T-helper 1 cell (primary cell): ENCODE measurements at places on chromosomes 11 and 22.
A peak's percentile ranks its signal among the peaks of the same experiment; 100 is the strongest.

DNA sequence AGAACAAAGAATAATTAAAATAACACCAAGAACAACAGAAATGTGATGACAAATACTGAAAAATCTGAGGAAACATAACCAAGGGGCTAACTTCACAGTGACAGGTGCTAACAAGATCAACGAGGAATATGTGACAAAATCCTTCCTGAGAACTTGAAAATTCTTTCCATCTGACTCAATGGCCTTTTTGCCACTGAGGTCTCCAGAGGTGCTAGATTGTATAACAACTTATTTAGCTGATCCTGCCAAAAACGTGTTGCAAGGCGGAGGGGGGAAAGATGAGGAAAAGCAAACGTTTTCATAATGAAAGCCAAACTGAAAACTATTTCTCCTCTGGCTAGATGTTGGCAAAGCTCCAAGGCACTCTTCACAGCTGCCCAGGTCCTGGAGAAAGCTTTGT, 364.5 kb downstream of the NTM start:
- no peak for DNase-seq

GRCh38 chr11:88555829-88556202, 218.3 kb upstream of the CTSC start:
- no peak for DNase-seq

GRCh38 chr11:76839311-76839710, 21.4 kb upstream of the ACER3 start:
- DNase-seq = no peak

GRCh38 chr11:100876815-100877520, 189.9 kb downstream of the ARHGAP42 start:
- no peak for DNase-seq

GRCh38 chr11:104844451-104844850, 53.8 kb downstream of the CASP12 start:
- DNase-seq = no peak

GRCh38 chr11:84890676-84891075, 736.5 kb downstream of the DLG2 start:
- no peak for DNase-seq

DNA sequence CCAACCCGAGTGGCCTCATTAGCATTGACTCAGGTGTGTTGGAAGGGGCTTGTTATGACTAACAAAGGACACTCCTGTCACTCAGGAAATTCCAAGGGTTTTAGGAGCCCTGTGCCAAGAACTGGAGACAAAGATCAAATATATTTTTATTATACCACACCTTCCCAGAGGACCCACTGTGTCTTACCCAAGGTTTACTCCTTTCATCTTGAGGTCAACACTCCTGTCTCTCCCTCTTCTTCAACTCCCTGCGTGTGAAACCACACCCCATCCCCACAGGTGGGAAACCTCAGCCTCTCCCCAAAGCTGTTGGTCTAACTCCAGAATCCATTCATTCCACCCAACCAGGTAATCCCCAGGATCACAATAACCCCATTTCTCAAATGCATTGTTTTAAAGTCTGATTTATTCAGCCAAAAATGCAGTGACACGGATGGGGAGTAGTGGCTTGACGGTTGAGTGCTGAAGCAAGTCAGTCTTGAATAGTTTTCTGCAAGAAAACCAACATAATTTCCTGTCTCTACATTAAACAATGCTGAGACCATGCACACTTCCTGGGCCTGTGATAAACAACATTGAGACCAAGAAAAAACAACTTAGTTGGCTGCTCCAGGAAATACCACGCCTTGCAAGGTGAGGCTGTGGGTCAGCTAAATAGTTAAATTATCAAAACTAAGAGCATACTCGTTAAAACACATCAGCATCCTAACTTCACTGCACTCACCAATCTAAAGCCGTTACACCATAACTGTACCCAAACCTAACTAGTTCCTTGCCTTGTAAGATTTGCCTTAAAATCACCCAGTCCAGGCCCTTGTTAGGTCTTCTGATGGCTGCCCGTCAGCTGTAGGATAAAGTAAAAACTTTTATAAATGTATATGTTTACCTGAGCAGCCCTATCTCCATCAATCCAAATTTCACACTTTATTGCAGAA, 38.5 kb upstream of the SPON1 start:
- peak; percentile 80 for DNase-seq

- no peak for DNase-seq
Observed at GRCh38 chr11:119422809-119423508, at the start of gene THY1. Gene THY1, minus strand, starts transcription at chr11:119423172. Its CDS starts 2,267 bp downstream, at chr11:119420905.

DNA sequence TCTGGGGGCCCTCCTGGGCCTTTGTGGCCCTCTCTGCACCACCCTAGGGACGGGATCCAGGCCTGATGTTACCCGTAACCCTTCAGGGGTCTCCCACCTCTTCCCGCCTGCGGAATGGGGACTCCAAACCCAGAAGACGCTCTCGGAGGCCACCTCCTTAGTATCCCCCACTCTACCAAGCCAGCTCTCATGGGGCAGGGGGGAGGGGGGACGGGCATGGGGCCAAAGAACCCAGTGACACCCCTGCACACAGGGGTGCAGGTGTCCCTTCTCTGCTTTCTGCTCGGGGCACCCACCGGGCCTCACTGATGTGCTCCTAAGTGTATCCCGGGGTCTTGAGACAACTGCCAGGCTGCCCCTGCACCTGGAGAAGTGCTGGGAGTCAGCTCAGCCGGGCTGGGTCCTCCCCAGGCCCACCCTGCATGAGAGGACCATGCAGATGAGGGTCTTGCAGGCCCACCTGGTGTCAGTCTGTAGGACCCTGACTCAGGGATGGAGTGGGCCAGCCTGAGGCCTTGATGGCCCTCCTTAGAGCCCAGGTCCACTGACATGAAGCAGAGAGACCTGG, 176.9 kb downstream of the IGLL1 start:
- DNase-seq = no peak

- no peak for DNase-seq
Observed at GRCh38 chr22:33757041-33757801, 163.1 kb downstream of the LARGE1 start.

GRCh38 chr11:114192841-114193389, 103.3 kb upstream of the NNMT start:
- no peak for DNase-seq

- no peak for DNase-seq
Observed at GRCh38 chr11:17209939-17210245, 2.1 kb upstream of the PIK3C2A start.

DNA sequence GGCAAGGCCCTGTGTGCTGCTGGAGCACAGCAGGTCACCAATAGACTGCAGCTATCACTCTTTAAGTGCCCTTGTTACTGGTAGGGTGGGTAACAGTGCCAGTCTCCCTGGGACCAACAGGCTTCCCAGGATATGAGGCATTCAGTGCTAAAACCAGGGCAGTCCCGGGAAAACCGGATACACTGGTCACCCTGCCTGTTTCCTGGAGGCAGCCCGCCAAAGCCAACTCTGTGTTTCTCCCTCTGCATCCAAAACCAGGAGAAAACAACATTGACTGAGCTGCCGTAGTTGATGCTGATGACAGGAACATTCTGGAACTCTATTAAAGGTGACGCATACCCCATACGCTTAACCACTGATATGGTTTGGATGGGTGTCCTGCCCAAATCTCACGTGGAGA, 149.1 kb downstream of the SHANK2 start:
- no peak for DNase-seq

GRCh38 chr22:37229805-37230672, 14.0 kb downstream of the RAC2 start:
- DNase-seq = peak; percentile 83

GRCh38 chr11:75518771-75519653, 6.7 kb downstream of the GDPD5 start:
- no peak for DNase-seq

DNA sequence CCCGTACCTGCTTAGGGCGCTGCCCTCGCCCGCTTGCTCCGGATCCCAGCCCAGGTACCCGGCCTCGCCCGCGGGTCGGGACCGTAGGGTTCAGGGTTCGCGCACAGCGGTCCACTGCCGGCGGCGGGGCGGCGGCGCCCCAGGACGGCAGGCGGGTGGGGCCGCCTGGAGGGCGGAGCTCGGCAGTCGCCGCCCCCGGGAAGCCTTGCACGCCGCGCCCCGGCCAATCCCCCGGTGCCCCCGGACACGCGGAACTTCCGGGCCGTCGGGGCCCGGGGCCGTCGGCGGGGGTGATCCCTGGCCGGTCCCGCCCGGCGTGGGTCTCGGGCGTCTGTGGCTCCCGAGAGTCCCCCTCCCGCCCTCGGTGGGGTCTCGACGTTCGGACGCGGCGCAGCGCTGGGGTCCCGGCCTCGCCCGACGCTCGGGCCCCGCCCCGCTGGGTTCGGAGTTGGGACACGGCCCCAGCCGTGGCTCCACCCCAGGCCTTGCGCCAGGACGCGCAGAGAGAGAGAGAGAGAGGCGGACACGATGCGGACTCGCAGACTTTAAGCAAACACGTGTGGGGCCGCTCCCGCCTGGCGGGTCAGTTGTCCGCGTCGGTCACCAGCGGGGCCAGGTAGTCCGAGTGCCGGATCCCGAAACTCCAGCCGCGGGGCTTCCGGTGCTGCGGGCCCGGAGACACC, at the start of gene TYMP:
TYMP (minus strand) TSS at position 116 of the 683 bp plus-strand sequence. CDS start 303 bp downstream, outside the sequence.
- peak; percentile 48 for DNase-seq

DNA sequence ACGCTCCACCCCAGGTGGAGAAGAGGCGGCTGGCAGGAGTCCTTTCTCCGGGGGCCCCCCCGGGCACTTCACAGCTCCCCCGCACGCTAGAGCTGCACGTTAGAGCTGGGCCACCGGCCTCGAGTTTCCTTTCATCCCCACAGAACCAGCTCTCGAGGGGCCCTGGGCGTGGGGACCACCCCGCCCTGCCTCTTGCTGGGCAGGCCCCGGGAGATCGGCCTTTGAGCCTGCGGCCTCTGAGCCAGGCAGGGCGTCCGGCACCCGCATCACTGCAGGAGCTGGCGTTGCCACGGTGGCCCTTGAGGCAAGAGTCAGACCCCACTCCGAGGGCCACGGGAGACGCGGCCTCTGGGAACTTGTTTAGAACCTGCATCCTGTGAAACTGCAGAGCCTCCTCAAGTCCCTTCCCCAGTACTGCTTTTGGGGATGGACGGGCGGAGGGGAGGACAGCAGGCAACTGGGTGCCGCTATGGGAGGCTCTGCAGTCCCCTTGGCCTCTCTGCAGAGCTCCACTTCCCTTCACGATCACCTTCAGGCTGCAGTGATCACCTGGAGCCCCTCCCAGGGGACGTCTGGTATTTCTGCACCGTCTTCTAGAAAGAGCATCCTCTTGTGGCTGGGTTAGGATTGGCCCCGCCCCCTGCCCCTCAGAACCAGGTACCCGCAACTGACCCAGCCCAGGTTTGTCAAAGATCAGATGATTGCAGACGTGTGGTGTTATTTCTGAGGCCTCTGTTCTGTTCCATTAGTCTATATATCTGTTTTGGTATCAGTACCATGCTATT, 13.9 kb upstream of the GAL start:
- no peak for DNase-seq

- DNase-seq = no peak
Observed at GRCh38 chr22:28465841-28466240, 213.8 kb downstream of the TTC28 start.

- DNase-seq = no peak
Observed at GRCh38 chr22:42769574-42770447, 49.1 kb upstream of the A4GALT start.

GRCh38 chr11:108984523-108984922, 319.7 kb downstream of the DDX10 start:
- no peak for DNase-seq

GRCh38 chr11:20353829-20354434, 9.6 kb upstream of the HTATIP2 start:
- no peak for DNase-seq

- peak; percentile 74 for DNase-seq
Observed at GRCh38 chr11:208181-208916, 841 bp downstream of the RIC8A start.

DNA sequence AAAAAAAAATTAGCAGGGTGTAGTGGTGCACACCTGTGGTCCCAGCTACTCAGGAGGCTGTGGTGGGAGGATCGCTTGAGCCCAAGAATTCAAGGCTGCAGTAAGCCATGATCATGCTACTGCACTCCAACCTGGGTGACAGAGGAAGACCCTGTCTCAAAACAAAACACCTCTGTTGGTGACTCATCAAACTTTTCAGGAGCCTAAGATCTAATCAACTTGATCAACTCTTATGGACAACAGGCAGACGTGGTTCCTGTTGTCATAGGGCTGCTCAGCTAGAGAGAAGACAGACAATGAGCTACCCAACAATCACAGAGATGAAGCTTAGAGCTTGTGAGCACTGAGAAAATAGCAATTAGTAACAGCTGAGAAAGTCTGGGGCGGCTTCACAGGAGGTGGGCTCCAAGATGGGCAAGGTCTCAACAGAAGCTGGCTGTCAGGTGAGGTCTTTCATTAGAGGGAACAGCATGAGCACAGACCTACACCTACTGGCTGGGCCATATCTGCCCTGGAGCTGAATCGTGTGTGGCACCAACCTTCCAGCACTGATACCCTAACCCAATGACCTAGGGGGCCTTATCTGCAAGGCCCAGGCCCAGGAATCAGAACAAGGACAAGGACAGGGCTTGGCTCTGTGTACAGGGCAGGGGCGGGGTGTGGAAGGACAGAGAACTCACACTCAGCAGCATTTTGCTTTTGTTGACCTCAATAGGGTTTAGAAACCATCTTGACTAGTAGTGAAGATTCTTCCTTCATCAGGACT, 7.2 kb upstream of the UCP3 start:
- DNase-seq = no peak

DNA sequence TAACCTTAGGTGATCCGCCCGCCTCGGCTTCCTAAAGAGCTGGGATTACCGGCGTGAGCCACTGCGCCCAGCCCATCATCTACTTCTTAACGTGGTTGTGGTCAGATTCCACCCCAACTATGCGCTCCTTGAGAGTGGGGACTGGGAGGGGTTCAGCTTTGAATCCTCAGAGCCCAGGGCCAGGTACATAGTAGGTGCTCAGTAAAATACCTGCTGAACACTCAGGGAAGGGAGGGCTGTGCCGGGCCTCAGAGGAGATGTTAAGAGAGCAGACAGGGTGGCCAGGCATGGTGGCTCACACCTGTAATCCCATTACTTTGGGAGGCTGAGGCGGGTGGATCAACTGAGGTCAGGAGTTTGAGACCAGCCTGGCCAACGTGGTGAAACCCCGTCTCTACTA, 1.2 kb upstream of the LGALS1 start:
- no peak for DNase-seq

DNA sequence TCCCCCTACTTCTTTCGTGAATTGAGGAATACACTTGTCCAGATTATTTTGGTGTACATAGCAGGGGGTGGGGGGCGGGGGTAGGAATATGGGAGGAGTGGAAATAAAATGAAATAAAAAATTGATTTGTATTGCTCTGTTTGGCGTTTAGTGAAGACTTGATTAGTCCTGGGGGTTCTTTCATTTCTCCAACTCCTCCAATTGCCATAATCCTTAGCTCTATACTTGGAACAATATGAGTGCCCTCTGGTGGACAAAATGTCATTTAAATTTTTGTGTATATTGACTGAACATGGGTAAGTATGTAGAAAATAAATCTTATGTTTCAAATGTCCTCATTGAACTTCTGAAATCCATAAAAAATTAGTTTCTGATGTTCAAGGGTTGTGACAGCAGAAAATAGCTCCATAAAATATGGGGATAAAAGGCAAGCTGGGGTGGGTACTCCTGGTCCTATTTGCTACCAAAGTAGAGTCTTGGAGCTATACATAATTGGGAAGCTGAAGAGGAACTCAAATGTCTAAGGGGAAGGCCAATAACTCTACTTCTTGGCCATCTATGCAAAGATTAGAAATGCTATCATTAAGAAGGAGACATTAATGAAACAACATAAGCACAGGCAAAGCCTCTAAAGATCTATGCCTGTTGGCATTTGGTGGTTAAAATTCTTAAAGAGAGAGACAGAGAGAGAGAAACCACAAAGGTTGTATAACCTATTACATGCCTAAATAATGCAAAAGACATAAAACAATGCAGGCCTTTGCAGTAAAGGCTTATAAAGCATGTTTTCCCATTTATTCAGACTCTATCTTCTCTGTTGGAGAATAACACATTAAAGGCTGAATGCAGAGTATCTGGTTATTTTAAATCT, 421.6 kb downstream of the METTL15 start:
- DNase-seq = no peak
